ENCODE measurements at places on chromosomes 1 and 21.

DNA sequence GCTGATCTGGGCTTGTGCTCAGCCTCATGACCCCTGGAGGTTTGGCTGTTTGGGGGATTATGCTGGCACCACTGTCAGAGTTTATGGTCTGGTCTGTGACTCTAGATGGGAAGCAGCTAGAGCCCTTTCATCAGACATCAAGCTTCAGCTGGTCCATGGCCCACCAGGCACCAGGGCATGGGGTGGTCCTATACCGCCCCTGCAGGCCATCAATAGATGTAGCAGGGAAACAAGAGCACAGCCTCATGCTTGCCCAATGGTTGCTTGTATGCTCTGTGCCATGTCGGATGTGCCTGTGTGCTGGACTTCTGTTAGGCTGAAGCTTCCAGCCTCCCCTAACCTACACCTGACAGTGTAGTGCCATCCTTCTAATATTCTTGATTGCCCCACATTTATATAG is 71.1 kb upstream of the CD34 start:
- no peak for DNase-seq

DNA sequence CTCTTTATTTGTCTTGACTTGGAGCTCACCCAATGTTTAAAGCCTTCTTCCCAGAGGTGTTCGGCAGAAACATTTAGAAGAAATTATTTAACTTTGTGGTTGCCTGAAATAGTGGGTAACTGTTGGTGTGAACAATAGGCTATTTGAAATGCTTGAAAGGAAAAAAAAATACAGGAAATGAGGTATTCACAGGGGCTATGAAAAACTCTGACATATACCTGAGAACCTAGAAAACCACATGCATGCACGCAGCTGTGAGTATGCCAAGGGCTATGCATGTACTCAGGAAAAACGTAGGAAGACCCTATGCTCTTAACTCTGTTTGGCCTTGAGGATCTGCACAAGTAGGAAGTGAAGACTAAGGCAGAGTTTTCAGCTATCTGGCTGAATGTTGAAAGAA is 16.4 kb upstream of the RNF186 start:
- DNase-seq, result no peak

GRCh38 chr1:25577134-25577920 is 33.9 kb downstream of the LDLRAP1 start:
- no peak for DNase-seq

DNA sequence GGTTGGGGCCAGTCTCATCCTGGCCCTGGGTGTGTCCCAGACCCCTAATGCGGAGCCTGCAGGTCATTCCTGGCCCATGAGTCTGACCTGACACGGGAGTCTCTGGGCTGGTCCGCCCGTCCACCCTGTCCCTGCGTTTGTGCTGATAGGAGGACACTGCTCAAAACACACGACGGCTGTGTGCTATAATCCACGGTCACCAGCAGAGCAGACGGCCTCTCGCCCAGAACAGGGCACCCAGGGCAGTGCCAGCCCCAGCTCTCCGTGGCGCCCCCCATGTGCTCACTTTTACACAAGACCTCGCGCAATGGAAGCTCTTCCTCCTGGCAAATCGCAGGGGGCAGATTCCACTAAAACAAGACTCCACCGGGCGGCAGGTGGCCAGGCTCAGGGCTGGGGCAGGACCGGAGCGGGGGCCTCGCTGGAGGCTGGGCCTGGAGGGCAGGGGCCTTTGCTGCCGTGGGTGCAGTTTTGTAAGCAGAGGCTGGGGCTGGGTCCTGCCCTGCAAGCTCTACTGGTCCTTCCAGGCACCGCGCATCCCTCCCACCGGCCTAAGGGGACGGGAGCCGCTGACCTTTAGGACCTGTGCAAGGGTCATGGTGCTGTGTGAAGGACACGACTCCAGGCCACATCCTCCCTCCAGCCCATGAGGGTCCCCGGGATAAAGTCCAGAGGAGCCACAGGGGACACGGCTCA is 10.6 kb upstream of the SLC19A1 start:
- DNase-seq, result no peak

DNA sequence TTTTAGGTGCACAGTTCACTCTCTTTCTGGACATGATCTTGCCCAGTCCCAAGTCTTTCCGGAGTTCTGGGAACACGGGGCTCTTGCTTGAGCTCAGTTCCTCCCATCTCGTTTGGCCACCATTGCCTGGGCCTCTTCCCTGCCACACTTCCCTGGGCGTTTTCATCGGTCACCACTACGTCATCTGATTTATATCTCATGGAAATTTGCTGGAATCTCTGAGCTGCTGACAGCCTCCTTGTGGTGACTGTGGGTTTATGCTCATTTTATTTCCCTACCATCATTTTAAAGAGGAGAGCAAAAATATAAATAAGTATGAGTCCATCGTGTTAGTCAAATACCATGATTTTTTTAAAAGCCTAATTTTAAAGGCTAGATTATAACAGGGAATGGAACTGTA is 449.1 kb upstream of the KAZN start:
- DNase-seq, result no peak

DNA sequence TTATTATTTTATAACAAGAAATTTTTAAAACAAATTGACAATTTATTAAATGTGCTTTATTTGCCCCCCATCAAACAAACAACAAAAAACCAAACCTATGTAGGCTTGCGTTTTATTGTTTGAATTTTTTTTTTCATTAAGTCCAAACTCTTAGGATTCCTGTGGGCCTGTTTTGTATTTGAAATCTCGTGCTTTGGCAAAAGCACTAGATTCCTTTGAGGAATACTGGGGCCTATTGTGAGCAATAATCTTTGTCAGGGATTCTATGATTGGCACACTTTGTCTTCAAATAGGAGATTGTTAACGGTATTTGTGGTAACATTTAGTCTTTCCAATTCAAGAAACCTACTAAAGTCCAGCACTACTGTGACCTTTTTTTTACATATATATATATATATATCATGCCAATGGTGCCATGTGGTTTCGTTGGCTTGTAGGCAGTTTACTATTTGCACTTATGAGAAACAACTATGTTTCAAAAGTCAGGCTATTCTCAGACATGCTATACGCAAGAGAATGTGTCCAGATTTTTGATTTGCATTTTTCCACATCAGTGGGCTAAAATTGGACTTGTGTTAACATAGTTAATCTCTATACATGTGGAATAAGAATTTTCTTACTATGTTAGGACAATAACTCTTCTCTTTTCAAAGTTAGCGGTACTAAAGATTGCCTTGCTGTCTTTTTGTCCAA is 70.4 kb upstream of the GREM2 start:
- DNase-seq, result no peak

GRCh38 chr21:41319273-41319672 is 2.7 kb downstream of the FAM3B start:
- DNase-seq, result no peak

- no peak for DNase-seq
These were observed 16.7 kb downstream of the SLC44A3 start for GRCh38 chr1:94836891-94837290.

DNA sequence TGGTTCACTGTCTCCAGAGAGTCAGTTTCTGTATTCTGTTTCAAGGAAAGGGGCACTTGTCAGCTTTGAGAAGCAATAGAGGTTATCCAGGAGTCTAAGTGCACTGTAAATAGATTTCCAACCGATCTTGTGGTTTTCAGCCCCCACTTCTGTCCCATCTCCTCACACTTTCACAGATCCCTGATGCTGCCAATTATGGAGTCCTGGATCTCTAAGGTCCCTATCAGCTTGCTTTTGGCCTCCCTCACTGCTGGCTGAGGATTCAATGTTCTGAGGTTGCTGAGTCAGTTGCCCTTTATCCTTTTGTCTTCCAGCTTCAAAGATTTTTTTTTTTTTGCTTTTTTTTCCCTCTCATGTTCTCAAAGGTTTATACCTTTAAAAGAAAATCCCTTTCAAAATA is 98.4 kb downstream of the DIRAS3 start:
- no peak for DNase-seq

DNA sequence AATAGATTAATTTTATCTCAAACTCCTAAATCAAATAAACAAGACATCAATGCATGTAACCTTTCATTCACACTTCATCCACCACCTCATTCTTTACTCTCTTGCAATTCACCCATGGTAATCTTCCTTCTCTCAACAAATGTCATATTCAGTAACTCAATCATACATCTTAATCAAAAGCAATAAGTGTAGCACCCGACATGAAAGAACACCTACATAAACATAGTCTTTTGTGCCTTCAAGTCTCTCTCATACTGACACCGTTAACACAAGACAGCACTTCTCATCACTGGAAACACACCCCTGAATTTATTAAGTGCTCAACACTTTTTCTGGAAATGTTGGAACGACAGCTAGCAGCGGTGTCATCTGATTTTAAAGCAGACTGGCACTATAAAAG is 225.9 kb downstream of the TTLL7 start:
- no peak for DNase-seq

- DNase-seq, result no peak
These were observed 2.0 kb upstream of the RABGAP1L start for GRCh38 chr1:174157157-174157806.

DNA sequence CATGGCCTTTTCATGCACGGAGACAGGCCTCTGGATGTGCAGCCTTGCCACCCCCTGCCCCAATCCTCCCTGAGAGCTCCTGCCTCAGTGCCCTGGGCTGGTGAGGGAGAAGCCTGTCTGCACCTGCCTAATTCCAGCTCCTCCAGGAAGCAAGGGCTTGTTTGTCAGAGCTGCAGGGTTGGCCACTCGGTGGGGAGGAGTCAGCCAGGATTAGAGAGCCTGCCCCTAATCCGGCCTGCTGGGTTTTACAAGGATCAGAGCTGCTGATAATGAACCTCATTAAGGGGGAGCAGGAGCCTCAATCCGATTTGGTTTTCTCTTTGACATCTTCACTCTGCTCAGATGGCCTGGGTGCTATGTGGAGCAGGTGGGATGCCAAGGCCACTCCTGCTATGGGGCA is 31.9 kb upstream of the LHX4 start:
- no peak for DNase-seq

GRCh38 chr1:230791986-230792564 is 44.9 kb downstream of the CAPN9 start:
- DNase-seq, result no peak

DNA sequence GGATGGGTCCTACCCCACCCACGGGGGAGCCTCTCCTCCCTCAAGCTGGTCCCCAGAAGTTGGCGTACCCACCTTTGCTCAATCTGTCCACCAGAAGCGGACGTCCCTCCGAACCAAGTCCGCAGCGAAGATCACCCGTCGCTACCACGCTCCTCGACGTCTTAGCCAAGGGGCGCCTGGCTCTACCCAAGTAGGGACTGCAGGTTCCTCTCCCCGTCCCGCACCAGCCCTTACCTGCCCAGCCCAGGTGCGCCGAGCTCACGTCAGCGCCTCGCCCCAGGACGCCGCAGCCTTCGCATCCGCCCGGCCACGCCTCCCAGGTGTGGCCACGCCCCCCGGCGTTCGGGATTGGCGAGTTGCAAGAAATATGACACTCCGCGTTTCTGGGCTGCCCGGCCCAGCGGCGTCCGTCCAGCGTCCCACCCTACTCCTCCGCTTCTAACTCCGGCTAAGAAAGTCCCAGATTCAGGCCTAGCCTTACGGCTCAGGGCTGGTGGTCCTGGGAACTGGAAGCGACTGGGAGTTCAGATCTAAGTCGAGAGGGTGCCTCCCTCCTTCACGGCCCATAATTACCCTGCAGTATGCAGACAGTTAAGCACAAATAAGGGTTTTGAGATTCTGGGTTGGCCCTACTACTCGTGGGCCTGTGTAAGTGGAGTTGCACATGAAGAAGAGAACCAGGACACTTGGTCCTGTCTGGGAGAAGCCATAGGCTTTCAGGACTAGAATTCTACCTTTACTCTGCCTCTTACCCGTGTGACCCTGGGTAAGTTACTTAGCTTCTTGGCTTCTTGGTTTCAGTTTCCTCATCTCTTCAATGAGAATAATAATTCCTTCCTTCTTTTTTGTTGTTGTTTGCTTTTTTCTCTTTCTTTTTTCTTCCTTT is at the start of gene IRF6:
Gene IRF6, minus strand, starts transcription at position 268 of the 886 bp plus-strand sequence. CDS start 4,729 bp downstream, outside the sequence.
- DNase-seq, result peak; percentile 90

GRCh38 chr1:9823943-9824701 is at the start of gene CLSTN1:
Gene CLSTN1 (minus strand): TSS chr1:9823965. CDS start chr1:9823733, 232 bp downstream.
- peak; percentile 91 for DNase-seq

- DNase-seq, result no peak
These were observed 30.8 kb upstream of the ABCG1 start for GRCh38 chr21:42187976-42188653.

DNA sequence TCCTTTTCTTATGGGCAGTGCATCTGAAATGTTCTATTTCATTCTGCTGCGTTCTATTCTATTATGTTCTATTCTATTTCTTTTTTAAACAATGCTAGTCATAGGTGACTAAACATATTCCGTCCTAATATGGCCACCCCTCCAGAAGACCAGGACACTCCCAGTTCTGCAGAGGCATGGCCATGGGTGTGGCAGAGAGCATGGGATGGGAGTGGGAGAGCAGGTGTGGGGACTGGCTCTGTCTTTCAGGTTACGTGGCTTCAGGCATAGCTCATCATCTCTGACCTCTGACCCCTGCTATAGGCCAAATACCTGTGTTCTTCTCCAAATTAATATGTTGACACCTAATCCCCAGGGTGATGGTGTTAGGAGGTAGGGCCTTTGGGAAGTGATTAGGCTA is 33.4 kb upstream of the TLR5 start:
- DNase-seq, result no peak

DNA sequence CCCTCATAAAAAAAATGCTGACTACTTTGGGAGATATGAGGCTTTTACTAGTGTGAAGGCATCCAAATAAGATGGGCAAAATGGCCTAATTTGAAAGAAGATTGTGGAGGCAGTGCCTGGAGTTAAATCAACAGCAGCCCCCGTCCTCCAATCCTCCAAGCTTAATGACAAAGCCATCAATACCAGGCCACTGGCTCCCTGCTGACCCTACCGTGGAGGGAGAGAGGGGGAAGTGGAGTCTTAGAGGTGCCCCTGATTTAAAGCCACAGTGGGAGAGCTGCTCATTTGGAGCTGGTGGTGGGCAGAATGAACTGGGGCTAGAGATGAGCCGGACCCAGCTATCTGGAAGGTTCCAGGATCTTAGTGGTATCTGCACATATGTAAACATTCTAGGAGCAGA is 24.3 kb upstream of the KNCN start:
- DNase-seq, result no peak

- DNase-seq, result no peak
These were observed 395.6 kb downstream of the SETD4 start for GRCh38 chr21:35664683-35665082.

DNA sequence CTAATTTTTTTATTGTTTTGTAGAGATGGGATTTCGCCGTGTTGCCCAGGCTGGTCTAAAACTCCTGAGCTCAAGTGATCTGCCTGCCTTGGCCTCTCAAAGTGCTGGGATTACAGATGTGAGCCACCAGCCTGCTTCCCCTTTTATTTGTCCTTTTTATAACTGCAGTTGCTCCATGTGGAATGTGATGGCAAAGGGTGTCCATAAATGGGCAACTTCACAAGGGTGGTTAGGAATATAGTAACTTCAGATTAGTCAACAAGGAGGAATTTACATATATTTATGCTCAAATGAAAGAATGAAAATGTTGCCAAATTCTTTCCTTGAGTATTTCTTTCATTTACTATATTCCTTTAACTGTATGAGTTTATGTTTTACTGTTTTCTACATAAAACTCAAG is 182.9 kb downstream of the BACH1 start:
- no peak for DNase-seq

Data from RWPE2 (cell line).